ENCODE measurements at places on chromosomes 2 and 18.

GRCh38 chr2:111176388-111176787 lies 55.7 kb downstream of the BCL2L11 start:
- no peak for DNase-seq

DNA sequence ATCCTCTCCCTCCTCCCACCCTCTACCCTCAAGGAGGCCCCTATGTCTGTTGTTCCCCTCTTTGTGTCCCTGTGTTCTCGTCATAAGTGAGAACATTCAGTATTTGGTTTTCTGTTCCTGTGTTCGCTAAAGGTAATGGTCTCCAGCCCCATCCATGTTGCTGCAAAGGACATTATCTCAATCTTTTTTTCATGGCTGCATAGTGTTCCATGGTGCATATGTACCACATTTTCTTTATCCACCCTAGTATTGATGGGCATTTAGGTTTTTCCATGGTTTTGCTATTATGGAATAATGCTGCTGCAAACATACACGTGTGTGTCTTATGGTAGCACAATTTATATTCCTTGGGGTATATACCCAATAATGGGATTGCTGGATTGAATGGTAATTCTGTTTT lies 33.0 kb downstream of the PUM2 start:
- DNase-seq: no peak

GRCh38 chr2:27237341-27237945 lies 20.3 kb downstream of the CAD start:
- no peak for DNase-seq

DNA sequence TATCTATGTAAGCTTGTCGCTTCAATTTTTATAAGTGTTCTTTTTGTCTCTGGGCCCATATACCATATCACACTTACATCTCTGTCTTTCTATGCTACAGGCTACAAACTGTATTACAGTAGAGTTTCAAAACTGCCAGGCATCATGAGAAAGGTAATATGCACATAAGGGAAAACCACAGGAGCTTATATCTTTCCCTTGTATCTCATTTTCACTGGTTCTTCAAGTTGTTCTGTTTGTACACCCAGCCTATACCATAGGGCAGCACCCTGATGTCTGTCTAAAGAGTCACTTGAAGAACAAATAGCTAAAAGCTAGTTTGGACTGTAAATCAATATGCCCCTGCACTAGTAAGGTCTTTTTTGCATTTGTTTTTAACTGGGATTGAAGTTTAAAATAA lies 366.7 kb downstream of the FIGN start:
- DNase-seq: no peak

GRCh38 chr2:1698188-1698945 lies 45.9 kb downstream of the PXDN start:
- no peak for DNase-seq

DNA sequence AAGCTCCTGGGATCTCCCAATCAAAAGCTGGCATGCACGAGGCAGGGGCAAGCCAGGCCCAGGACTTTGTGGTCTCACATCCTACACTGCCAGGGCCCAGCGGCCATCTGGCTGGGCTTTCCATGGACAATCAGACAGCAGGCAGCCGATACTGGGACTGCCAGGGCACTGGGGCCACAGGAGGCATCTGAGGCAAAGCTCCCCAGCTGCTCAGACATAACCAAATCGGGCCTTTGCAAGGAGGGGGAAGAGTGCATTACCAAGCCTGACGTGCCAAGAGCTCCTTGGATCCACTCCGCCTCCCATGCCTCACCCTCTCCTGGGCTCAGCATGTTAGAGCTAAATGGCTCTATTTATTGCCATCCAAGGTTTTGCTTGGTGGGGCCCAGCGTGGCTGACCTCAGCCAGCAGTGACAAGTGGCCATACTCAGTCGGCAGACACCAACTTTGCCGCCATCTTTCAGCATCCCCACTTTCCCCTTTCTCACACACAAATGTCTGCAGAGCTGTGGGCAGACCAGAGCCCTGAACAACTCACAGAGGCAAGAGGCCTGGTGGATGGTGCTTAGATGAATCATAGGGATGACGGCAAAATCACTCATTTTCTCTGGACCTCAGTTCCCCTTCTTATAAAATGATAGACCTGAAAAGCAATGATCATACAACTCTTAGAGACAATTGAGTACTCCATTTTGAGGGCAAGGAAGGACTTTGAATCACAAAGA lies 200.8 kb downstream of the TTC32 start:
- DNase-seq: peak; percentile 46

- no peak for DNase-seq
Observed at GRCh38 chr2:11830708-11831301, 84.4 kb downstream of the LPIN1 start.

DNA sequence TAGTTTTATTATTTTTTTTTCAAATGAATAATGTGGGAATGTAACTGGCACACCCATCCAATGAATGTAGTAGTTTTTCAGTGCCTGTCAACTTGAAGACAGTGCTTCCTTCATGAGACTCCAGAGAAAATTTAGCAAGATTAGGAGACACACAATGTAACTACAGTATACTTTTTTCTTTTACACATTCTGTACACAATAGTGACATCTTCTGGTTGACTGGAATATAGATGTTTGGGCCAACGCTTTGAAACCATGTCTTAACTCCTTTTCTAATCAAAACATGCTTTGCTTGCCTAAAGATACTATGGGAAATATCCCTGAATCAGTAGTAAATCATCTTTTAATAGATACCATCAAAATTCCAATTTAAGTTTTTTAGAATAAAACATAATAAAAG lies 229.5 kb upstream of the ZC3H15 start:
- DNase-seq: peak; percentile 60

DNA sequence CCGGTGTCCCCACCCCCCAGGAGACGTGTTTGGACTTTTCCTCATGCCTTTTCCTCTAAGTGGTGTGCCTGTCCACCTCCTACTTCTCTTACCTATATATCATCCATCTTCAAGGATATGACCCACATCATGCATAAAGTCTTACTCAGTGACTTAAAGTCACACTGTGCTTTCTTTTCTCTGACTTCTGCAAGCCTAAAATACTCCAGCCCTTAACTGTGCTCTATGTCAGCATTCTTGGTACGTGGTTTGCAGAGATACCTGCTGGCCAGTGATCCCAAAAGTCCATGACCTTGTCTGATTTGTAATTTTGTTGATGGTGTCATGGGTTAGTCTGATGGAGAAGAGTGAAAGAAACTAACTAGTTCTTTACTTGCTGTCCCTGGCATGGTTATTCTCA lies 393.6 kb upstream of the NRP2 start:
- DNase-seq: no peak

GRCh38 chr2:100391735-100392515 lies 25.5 kb downstream of the CHST10 start:
- DNase-seq: no peak

GRCh38 chr2:47510745-47511144 lies 107.8 kb downstream of the MSH2 start:
- DNase-seq: no peak

DNA sequence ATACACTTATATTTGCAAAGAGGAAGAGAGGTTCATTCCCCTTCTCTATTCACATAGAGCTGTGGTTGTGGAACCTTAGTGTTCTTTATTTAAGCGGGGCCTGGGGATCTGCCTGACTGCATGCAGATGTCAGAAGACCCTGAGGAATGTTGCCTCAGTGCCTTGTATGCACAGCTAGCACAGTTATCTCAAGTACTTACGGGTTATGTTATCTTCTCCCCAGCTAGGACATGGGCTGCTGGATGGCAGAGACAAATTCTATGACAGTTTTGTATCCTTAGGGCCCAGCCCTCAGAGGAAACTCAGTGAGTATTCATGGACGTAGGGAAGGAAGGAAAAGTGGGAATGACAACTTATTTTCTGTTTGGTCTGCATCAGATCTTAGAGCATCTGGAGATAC lies 37.7 kb upstream of the RTN4 start:
- DNase-seq: no peak

- no peak for DNase-seq
Observed at GRCh38 chr2:161020437-161020836, 139.8 kb upstream of the TANK start.

DNA sequence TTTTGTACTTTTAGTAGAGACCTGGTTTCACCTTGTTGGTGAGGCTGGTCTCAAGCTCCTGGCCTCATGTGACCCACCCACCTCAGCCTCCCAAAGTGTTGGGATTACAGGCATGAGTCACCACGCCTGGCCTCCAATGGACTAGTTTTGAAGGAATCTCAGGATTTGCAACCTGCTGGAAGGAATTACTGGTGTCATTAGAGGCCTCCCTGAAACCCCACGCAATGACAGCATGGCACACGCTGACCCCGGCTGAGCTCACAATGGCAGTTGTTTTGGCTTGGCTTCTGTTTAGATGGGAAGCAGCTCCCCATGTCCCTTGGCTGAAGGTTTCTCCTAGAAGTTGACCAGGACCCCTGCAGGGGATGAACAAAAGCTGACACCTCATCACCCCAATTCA lies 23.1 kb upstream of the COPS8 start:
- DNase-seq: peak; percentile 13

DNA sequence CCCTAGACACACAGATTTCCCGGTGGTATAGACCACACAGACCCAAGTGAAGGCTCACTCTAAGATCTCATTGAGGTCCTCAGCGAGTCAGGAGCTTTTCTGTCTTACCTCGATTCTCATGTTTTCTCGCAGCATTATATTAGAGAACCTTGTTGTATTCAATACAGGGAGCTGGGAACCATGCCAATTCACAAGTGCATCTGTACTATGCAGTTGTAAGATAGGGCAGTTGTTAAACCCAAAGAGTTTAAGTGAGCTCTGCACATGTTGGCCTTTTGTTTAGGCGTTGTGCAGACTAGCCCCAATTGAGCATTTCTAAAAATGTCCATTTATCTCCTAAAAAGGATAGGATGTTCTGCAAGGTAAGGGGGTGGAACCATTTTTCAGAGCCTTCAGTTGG lies 59.6 kb downstream of the FEZ2 start:
- no peak for DNase-seq

DNA sequence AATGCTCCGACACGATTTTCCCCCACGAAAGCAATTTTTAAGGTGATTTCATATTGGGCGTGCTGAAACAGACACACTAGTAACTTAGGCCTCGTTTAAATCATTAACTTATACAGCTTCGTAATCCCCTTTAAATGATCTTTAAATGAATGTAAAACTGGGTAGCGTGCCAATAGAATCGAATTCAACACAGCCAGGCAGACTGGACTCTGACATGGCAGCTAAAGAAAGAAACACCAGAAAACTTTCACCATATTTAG lies 2.4 kb upstream of the ID2 start:
- peak; percentile 21 for DNase-seq

DNA sequence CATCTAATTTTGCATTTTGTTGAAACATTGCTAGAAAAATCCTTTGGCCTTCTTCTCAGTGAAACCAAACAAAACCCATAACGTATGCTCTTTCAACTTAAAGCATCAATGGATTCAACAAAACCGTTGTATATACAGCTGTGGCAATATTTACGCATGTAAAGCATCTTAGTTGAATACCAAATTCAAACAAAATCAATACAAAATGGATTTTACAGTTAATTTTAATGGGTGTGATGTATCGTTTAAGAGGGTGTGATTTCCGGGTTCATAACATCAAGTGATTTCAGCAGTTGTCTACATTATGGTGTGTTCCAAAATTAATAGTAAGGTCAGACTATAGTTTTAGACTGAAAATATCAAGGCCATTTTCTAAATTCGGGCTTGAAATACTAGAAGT lies 198.2 kb downstream of the TGIF1 start:
- no peak for DNase-seq

GRCh38 chr2:124836416-124836815 lies 811.3 kb downstream of the CNTNAP5 start:
- no peak for DNase-seq

DNA sequence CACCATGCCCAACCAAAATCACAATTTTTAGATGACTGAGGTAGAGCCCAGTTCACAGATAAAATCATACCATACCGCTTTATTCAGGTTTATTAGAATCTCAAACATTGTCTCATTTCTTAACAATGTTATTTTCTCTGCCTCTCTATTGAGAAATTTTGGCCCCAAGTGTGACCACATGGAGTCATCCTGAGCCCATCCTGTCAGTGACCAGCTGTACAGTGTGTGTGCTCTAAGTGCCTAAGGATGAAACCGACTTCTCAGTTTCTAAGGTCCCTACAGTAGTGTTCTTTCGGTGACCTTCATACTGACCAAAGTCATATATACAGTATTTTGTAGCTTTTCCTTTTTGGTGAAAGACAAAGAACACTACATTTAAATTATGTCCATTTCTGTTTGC lies 123.7 kb upstream of the MSTN start:
- DNase-seq: no peak

GRCh38 chr2:195404651-195405050 lies 252.4 kb upstream of the SLC39A10 start:
- no peak for DNase-seq

- DNase-seq: no peak
Observed at GRCh38 chr2:216486708-216487107, 11.9 kb upstream of the RPL37A start.

- DNase-seq: no peak
Observed at GRCh38 chr18:42517896-42518295, 562.9 kb downstream of the PIK3C3 start.

DNA sequence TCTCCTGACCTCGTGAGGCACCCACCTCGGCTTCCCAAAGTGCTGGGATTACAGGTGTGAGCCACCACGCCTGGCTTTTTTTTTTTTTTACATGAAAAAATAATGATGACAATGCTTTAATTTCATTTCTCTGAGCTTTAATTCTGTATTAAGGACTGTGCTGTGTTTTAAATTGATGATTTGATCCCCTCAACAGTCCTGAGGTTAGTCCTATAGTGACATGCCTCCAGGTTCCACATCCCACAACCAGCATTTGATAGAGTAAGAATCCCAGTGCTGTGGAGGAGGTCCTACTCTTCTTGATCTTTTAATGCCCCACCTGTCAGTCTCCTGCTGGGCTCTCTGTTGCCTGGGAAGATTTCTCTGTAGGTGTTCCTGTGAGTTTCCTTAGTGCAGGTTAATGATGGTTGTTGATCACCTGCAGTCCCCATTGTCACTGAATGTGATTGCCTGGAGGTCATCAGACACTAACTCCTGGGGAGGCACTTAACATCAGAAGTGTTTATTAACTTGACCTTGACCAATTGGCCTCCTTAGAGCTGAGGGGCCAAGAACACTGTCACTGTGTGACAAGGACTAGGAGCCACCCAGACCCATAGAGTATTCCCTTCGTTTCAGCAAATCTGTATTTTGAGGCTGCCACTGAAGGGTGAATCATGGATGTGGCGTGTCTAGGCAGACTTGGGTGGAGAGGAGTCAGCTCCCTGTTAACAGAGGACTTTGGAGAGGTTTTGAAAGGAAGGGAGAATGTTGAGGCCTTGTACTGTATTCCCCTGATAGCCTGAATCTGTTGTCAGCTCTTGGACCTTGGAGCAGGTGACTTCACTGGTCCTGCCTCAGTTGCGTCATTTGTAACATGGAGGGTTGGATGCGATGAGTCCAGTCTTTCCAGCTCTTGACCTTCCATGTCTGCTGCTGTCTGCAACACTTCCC lies 11.5 kb downstream of the ASAP2 start:
- DNase-seq: peak; percentile 34

DNA sequence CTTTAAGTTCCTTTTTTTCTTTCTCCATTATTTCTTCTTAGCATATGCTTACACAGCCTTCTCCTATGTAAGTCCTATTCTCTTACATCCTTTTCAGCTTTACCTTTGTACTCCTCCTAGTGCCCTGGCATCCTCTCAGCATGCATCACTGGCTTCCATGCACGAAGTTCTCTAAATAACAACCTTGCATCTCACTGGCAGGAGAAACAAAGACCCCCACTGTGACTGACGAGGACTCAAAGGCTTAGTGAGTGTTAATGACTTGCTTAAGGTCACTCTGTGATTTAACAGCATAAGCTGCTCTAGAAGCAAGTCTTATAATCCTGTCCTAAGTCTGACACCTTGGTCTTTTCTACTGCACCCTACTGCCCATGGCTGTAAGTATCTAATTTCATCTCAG lies 1236.0 kb upstream of the CELF4 start:
- DNase-seq: no peak

GRCh38 chr2:62204998-62205496 lies 9.1 kb downstream of the B3GNT2 start:
- DNase-seq: no peak

Data from HCEC 1CT (cell line).